ENCODE measurements at places on chromosomes 5 and 9.

DNA sequence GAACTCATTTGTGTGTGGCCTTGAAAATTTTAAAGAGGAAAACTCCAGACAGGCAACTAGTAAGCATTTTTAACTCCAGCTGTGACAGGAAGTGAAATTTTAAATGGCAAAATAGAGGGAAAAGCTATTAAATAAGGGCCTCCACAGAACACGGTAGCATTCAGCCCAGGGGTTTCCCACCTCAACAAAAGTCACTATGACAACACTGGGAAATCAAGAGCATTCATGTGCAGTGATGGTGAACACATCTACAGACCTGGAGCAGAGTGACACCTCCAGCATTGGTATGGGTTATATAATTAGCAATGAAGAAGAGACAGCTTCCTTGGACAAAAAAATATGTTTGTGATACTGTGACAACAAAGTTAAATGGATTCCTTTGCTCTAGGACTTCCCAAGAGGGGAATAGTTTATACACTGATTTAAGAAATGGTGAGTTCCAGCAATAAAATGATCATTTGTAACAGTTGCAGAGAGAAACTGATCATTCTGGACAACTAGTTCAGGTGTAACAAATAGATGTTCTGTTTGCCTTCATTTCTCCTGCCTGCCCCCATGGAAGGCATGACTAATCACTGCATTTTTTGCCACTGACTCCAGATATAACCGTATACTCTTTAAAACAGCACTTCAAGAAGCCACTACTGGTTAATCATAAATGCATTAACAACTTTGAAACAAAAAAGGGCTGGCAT, 93.3 kb upstream of the SLC44A1 start:
- no peak for DNase-seq

DNA sequence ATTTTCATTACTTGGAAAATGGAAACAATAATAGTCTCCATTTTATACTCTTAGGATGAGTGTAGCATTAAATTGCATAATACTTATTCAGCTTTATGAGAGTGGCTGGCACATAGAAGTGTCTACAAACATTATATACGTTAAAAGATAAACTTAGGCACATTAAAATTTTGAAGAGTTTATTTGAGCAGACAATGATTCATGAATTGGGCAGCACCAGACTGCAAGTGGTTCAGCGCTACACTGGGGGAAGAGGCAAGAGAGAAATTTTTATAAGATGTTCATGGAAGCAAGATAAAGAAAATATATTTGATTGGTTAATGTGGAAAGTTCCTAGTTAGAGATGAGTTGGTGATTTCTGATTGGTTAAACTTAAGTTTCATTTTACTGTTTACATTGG, 243.7 kb downstream of the RASEF start:
- no peak for DNase-seq

DNA sequence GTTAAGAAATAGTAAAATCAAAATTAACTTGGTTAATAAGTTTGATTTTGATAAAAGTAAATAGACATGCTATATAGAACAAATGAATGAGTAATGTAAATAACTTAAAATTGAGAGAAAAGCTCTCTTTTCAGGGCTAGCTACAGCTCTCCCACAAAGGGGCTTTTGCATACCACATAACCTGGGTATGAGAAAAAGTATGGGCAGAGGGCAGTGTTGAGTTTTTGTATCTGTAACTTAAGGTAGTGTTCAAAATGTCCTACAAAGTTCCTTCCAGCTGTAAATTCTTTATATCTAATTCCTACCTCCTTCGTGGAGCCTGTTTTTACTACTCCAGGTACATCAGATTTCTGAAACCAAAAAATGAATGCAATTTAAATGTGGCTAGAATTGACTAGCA, 18.9 kb upstream of the TTC33 start:
- no peak for DNase-seq

DNA sequence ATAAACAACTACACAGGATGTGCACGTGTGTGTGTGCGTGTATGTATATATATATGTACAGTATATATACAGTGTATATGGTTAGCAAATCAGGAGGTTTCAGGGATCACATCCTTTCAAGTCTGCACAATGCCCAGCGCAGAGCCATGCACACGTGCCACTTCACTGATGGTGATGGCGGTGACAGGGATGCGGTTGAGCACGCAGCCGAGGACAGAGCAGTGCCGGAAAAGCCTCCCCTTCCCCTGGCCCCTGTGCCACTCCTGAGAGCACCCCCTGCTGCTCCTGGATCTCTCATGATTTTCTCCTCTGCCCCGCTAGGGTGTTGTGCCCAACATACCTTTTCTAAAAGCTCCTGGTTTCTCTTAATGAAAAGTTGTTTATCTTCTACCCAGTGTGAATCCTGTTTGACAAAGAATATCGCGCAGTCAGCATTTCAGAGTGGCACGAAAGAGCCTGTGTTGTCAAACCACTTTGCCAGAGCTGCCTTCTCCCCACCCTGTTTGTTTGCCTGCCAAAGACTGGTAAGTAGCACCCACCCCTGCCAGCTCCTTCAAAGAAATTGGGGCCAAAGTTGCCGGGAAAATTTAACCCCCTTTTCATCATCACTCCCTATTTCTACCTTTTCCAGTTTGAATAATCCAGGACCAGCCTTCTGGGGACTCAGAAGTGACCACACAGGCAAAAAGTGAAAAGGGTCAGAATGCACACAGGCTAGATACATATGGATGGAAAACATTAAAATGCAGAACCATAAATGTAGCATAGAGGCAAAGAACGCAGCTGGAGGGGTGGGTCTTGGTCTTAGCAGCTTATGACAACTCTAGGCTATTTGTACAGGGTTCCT, 126.2 kb upstream of the DPYSL3 start:
- no peak for DNase-seq

DNA sequence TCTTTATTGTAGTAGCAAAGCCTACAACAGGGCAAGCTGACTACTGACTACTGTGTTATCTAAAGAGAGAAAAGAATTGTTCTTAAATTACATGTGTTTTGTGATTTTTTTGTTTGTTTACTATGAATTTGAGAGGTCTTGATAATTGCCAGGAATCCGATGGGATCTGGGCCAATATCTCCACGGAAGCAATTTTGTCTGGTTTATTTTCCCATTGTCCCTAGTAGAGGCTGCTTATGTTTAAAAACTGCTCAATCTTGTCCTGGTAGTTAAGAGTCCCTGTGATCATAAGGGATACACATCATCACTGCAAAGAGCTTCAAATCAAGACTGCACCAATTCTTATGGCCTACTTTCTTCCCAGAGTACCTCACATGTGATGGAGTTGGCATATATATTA, 94.4 kb downstream of the GLDC start:
- DNase-seq: no peak

DNA sequence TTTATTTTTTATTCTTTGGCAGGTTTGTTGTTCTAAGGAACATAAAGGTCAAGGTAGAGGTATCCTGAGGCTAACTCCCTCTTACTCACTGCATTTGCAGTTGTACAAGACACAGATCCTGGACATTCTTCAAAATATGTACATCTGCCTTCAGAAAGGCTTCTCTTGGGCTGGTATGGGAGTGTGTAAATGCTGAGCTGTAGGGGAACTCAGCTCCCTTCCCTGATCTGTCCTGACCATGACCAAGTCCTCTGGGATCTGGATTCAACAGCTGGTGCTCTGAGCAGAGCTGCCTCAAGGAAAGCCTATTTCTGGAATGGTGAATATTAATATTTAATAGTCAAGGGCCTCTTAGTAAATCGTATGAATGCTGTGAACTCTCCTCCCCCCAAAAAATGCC, 117.4 kb downstream of the PRKACG start:
- no peak for DNase-seq

GRCh38 chr5:62306323-62306895, 403 bp downstream of the KIF2A start:
- no peak for DNase-seq

- no peak for DNase-seq
Observed at GRCh38 chr5:165405340-165405739, 1899.9 kb downstream of the MAT2B start.

- no peak for DNase-seq
Observed at GRCh38 chr5:151037561-151038411, 17.4 kb downstream of the GPX3 start.

DNA sequence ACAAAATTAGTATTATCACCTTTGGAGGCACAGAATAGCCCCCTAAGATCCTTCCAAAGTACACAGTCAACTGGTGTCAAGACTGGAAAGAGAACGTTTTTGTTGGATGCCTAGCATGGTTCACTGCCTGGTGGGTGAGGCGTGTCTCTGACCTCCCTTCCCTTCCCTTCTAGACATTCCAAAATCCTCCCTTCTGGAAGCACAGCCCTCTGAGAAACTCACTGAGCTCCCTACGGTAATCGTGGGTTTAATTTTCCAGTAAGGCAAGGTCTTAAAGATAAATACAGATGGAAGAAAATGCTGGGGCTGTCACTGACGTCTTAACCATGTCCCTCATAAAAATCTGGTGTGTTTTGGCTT, 138.8 kb downstream of the LIFR start:
- no peak for DNase-seq
